Upper lobe of left lung (tissue), 6 donors: ENCODE measurements at places on chromosomes 5 and 9. TPM values are rescaled to one million over a fixed set of nuclear protein-coding genes. Genes with fewer than 3 reads are reported as not detected.

The CCDC192 gene
- total RNA-seq = 0.76 TPM

The SLC4A9 gene
- total RNA-seq = not detected

The BNC2 gene
- total RNA-seq = 10.9 TPM

The GARIN3 gene
- total RNA-seq = not detected

The C5orf22 gene
- 19.9 TPM for total RNA-seq

- peaks cover 9% of the 10 kb centered on the region for H3K4me1 ChIP-seq
- H3K4me3 ChIP-seq = no peak overlapping the region
- H3K36me3 ChIP-seq = no peaks in the 10 kb centered on the region
- peak; percentile 6 for DNase-seq
Measured at GRCh38 chr9:110199643-110200042, 8.3 kb downstream of the C9orf152 start.

GRCh38 chr5:143432658-143433239, 29.3 kb upstream of the NR3C1 start:
- DNase-seq = no peak
- no peaks in the 10 kb centered on the region for H3K27me3 ChIP-seq
- no peak overlapping the region for H3K4me3 ChIP-seq
- no peaks in the 10 kb centered on the region for H3K36me3 ChIP-seq
- H3K4me1 ChIP-seq = peaks cover 3% of the 10 kb centered on the region
- H3K27ac ChIP-seq = no peak overlapping the region

- DNase-seq = no peak
- H3K27me3 ChIP-seq = no peaks in the 10 kb centered on the region
- H3K36me3 ChIP-seq = no peaks in the 10 kb centered on the region
- H3K27ac ChIP-seq = no peak overlapping the region
Measured at GRCh38 chr5:81827500-81827899, 76.6 kb upstream of the SSBP2 start.

DNA sequence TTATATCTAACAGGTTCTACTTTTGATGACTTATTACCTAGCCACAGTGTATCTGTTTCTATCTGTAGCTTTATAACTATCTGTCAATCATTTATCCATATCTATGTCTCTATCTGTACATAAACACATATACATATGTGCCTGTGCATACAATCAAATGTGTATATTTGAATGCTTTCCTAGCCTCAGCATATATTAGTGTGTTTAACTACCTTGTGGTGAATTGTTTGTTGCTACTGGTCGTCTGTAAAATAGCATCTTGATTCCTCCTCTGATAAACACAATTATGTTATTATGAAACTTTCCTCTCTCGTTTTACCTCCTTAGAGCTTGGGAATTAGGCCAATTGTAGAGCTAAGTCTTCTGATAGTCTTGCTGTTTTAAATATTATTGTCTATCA, 44.4 kb downstream of the PARP8 start:
- peak overlapping the region; percentile 57 for H3K27ac ChIP-seq
- no peak for DNase-seq
- peaks cover 16% of the 10 kb centered on the region for H3K4me1 ChIP-seq
- no peaks in the 10 kb centered on the region for H3K27me3 ChIP-seq
- no peaks in the 10 kb centered on the region for H3K36me3 ChIP-seq

GRCh38 chr9:129776938-129777768, 24.3 kb upstream of the PTGES start:
- peaks cover 18% of the 10 kb centered on the region for H3K4me1 ChIP-seq
- H3K36me3 ChIP-seq = no peaks in the 10 kb centered on the region
- H3K27me3 ChIP-seq = no peaks in the 10 kb centered on the region
- peak; percentile 92 for DNase-seq
- no peak overlapping the region for H3K4me3 ChIP-seq

DNA sequence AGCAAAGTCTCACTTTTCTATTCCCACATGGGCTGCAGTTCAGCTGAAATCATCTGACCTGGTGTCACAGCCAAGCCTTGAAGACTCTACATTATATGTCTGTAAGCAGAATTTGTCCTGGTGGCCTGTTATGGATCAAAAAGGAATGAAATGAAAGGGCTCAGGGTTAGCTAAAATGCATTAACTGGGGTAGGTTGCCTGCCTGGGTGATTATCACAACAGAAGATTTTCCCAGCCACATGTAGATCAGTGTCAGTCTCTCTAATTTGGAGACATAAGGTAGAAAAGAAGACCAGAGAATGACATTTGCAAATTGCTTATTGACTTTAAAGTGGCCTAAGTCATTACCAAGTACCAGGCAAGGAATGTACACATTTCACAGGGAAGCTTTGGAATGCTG, 289.0 kb downstream of the CAAP1 start:
- DNase-seq = no peak
- no peaks in the 10 kb centered on the region for H3K36me3 ChIP-seq
- H3K27me3 ChIP-seq = no peaks in the 10 kb centered on the region
- H3K27ac ChIP-seq = no peak overlapping the region

GRCh38 chr9:26748449-26749058, 144.0 kb downstream of the CAAP1 start:
- H3K27ac ChIP-seq = no peak overlapping the region
- H3K36me3 ChIP-seq = no peaks in the 10 kb centered on the region
- no peak for DNase-seq
- no peak overlapping the region for H3K4me3 ChIP-seq
- no peaks in the 10 kb centered on the region for H3K27me3 ChIP-seq
- H3K4me1 ChIP-seq = no peaks in the 10 kb centered on the region

DNA sequence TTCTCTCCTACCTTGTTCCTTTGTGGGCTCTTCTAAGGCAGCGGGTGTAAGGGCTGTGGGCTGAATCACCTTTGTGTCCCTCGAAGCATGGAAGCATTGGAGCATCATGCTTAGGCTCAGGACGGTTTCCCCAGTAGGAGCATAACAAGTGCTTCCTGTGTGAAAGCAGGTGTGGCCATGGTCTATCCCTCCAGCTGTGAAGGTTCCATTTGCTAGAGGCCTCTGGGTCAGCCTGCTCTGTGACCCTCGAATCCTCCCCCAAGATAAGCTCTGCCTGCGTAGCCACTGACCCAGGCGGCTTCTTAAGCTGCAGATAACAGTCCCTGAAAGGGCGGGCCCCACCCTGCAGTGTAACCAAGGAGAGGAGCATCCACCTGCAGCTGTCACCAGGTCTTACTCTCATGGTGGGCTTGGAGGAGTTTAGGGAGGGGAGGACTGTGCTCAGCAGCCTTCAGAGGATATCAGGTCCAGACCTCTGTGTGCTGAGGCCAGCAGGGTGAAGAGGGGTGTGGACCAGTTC, 8.4 kb upstream of the NDST1 start:
- no peaks in the 10 kb centered on the region for H3K27me3 ChIP-seq
- H3K4me3 ChIP-seq = no peak overlapping the region
- no peak for DNase-seq
- H3K27ac ChIP-seq = no peak overlapping the region
- H3K36me3 ChIP-seq = no peaks in the 10 kb centered on the region
- peaks cover 85% of the 10 kb centered on the region for H3K4me1 ChIP-seq

DNA sequence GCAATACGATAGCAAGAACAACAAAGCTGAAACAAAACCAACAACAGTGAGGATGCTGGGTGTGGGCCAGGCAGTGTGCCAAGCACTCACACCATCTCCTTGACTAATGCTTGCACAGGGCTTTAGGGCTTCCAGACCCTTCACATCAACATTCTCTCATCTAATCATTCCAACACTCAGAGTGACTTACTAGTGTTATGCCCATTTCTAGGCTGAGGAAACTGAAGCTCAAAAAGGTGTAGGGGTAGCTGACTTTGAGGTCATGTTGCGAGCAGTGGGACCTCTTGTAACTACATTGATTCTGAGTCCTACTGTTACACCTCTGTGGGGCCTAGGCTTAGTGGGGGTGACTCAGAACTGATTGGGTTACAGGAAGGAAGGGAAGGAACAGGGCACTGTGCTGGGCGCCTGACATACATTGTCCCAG, 9.7 kb downstream of the ANGPTL2 start:
- peaks cover 20% of the 10 kb centered on the region for H3K4me1 ChIP-seq
- H3K27me3 ChIP-seq = no peaks in the 10 kb centered on the region
- DNase-seq = no peak
- no peak overlapping the region for H3K27ac ChIP-seq
- H3K36me3 ChIP-seq = no peaks in the 10 kb centered on the region

DNA sequence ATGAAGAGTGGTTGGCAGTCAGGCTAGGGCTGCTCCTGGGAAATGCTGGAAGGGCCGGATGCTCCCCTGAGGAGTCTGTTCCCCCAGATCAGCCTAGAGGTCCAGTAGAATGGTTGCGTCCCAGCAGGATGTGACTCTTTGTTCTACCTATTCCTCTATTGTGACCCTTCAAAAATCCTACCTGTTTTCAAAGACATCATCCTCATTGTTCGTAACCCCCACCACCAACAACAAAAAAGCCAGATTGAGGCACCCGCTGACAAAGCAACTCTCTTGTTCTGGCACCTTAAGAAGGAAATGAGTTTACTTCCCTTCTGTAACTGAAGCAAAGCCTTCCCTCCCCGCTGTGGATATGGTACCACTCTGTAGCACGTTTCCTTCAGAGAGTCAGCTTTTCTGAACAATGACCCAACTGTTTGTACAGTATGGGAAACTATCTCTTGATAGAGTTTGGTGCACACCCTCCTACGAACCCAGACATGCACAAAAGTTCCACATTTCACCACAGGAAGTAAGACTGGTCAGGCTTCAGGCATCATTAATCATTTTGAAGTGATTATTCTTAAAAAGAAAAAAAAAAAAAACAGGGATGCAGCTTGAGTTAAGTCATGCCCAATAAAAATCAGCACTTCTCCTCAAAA, 207.2 kb downstream of the ENC1 start:
- H3K4me1 ChIP-seq = peaks cover 22% of the 10 kb centered on the region
- no peak overlapping the region for H3K4me3 ChIP-seq
- H3K27me3 ChIP-seq = no peaks in the 10 kb centered on the region
- DNase-seq = no peak
- H3K36me3 ChIP-seq = no peaks in the 10 kb centered on the region

DNA sequence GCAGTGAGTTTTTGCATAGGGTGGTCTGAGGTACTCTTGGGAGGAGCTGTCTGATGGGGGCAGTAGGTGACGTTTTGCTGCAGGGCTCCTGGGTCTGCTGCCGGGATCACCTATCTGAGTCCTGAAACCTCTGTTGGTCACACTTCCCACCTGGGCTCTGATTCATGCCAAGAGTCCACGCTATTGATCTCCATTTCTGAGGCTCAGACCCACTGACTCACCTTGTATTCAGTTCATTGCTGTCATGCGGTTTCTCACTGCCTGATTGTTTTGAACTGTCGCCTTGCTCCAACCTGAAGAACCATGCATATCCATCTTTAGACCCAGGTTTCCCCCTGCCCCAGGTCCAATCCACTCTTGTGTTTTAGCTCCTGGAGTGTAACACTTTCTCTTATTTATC, 101.3 kb downstream of the NPR3 start:
- no peak for DNase-seq
- H3K4me3 ChIP-seq = no peak overlapping the region
- H3K27me3 ChIP-seq = no peaks in the 10 kb centered on the region
- H3K36me3 ChIP-seq = no peaks in the 10 kb centered on the region
- no peak overlapping the region for H3K27ac ChIP-seq
